Stimulated activated CD8-positive, alpha-beta memory T cell treated with anti-CD3 and anti-CD28 coated beads, Interleukin-7, amount 100 ng/mL, for 1 hour (primary cell): ENCODE measurements at places on chromosomes 6 and 20.

- no peak for DNase-seq
These were observed 49.9 kb downstream of the PTPN1 start for GRCh38 chr20:50559856-50560638.

DNA sequence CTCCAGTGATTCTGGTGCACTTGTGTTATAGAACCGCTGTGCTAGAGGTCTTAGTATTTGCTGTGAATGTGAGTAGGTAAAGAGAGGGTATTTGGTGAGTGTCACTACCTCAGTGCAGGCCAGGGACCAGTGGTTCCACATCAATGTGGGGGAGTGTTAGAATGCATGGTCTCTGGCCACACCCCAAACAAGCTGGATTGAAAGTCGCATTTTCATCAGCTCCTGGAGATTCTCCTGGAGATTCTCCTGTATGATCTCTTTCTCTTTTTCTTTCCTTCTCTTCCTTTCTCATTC is 26.8 kb upstream of the BCAS1 start:
- DNase-seq: no peak

DNA sequence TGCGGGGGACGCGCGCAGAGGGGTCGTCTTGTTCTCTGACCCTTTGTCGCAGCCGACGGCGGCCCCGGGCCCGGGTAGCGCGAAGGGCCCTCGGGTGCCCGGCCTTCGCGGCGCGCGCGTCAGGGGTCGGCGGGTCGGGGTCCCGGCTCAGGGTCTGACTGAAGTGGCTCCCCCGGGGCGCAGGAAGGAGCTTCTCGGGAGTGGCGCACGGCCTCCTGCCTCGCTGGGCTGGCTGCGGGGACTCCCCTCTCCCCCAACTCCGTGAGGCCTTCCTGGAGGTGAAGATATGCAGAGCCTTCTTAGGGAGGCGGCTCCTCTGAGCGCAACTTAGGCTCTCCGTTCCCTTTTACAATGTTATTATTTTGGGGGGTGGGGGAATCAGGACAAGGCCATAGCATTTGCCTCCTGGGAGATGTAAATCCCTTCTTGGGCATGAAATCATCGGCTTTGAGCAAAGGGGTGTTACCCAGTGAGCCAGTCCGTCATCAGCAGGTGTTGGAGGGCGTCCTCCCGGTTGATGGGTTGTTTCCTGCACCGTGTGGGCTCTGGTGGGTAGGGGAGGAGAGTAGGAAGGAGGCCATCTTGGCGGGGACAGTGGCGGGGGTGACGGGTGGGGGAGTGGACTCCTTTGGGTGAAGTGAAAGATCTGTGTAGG is 523 bp downstream of the CDS2 start:
- no peak for DNase-seq

- no peak for DNase-seq
These were observed 52.3 kb upstream of the TBX18 start for GRCh38 chr6:84816741-84817140.

DNA sequence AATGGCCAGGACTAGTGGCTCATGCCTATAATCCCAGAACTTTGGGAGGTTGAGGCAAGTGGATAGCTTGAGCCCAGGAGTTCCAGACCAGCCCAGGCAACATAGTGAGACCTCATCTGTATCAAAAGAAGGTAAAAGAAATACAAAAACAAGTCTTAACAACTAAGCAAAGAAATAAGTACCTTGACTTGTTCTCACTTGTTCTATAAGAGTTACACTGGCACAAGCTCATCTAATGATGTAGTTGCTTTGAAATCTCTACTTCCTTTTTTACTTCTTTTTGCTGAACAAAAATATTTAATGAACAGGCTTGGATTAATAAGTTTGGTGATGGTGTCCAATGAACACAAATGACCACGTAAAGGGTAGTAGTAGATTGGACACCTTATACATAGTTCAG is 72.2 kb downstream of the SGK1 start:
- no peak for DNase-seq

DNA sequence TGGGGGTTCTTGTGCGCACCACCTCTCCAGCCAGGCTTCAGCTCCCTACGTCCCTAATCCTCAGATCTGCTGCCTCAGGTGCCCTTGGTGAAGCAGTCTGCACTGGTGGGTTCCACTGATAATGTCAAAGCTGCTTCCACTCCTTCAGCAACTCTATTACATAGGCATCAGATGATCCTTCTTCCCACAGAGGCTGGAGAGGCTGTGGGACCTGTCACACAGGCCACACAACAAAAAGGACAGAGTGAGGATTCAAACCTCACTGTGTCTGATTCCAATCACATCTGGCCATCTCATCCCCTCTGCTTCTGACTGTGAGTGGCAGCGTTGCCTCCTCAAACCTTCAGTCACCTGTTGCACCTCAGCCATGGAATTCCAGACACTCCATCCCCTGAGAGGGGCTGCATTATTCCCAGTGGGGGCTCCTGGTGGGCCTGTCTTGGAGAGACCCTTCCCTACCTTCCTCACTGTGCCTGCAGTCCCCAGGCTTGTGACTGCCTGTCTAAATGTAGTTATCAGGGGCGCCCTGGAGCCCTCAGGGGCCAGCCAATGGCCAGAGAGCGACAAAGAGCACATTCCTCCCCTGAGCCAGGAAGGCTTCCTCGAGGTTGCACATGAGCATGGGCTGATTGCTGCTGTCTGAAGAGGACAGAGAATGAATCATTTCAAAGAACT is 211.4 kb upstream of the ECI2 start:
- no peak for DNase-seq

DNA sequence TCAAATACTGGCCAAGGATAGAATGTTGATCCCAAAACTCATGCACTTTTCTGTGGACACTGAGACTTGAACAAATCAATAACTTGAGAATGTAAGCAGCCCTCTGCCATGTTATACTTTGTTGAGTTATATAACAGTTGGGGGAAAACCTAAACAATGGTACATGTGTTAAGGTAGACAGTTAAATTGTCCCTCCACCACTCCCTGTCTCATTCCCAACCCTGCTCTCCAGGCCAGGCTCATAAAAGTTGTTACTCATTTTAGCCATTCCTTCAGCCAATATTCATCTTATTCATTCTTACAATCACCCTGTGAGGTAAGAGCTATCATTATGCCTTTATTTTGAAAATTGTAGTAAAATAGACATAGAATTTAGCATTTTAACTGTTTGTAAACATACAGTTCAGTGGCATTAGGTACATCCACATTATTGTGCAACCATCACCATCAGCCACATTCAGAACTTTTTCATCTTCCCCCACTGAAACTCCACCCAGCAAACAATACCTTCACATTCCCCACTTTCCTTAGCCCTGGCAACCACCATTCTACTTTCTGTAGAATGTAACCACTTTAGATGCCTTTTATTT is 38.2 kb upstream of the IER3 start:
- DNase-seq: no peak

DNA sequence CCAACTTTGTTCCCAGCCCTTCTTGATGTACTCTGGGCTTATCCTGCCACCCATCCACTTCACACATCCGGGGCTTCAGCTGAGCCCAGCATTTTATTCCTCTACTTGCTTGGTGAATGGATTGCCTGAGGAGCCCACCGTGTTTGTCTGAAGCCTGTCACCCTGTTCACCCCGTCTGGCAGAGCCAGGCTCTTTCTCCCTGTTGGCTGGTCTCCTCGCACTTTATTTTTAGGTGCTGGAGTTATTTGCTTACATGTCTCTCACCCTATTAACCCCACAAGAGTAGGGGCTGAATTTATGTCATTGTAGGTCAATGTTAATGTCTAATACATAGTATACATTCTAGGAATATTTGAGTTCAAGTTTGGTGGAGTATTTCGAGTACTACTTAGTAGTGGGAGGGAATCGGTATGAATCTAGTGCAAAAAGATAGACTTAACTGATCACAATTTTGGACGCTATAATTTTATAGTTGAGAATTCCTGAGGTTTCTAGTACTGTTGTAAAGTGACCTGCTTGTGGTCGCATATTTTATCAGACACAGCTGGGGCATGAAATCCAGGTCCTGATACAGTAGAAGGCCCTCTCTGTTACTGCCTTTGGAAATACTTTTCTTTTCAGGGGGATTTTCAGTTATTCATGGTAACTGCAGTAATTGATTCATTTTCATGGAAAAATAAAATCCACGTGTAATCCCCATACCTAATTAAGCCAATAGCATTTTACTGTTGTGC is 10.8 kb downstream of the JARID2 start:
- DNase-seq: no peak

- DNase-seq: no peak
These were observed 243.1 kb downstream of the ESR1 start for GRCh38 chr6:152050451-152051195.

GRCh38 chr6:73309535-73309784 is 44.6 kb downstream of the DPPA5 start:
- DNase-seq: no peak

GRCh38 chr6:166798652-166799051 is 157.7 kb downstream of the RNASET2 start:
- no peak for DNase-seq
